ENCODE measurements at places on chromosomes 16 and 17.

DNA sequence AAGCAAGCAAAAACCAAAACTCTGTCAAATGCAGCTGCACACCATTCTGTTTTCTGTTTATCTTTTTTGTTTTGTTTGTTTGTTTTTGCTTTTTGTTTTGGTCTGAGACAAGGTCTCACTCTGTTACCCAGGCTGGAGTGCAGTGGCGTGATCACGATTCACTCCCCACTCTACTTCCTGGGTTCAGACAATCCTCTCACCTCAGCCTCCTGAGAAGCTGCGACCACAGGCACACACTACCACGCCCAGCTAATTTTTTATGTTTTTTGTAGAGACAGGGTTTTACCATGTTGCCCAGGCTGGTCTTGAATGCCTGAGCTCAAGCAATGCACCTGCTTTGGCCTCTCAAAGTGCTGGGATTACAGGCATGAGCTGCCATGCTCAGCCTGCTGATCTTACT lies 19.3 kb upstream of the SLFN13 start:
- no peak for DNase-seq

- DNase-seq, result no peak
These were observed 27.1 kb upstream of the PITPNM3 start for GRCh38 chr17:6583411-6583810.

- no peak for DNase-seq
These were observed 127.3 kb downstream of the KATNIP start for GRCh38 chr16:27677263-27677662.

DNA sequence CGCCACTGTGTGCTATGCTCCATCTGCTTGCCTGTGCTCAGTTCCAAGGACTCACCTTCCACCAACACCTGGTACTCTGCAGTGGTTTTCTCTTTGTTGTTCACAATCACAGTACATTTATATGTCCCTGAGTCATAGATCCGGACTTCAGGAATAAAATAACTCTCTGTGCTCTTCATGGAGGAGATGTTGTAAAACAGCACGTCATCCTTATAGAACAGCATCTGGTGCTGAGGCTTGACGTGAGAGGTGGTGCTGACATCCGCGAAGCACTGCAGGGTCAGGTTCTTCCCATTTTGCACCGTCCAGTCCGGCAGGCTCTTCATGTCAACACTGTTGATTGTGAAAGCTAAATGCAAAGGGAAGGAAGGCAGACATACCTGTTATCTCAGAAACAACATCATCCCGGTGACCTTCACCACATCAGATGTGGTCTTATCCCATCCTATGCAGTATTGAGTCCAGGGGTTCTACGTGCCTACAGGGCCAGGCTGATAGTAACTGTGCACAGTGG lies 12.8 kb downstream of the PECAM1 start:
- DNase-seq, result no peak

GRCh38 chr17:58020401-58020800 lies 13.4 kb upstream of the SRSF1 start:
- DNase-seq, result no peak

DNA sequence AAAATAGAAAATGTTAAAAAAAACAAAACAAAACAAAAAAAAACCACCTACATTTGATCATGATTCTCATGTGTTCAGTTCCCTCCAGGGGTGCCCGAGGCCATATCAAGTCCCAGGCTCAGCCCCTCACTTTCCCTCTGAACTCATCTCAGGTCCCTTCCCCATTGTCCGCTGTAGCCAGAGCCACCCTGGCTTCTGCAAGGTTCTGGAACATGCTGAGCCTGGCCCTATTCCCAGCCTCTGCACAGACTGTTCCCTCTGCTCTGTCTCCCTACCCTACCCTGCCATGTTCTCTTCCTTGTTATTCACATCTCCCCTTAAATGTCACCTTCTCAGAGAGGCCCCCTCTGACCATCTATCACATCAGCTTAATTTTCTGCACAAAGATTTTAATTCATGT lies 46.9 kb downstream of the TK2 start:
- no peak for DNase-seq

GRCh38 chr17:48047113-48047740 lies 932 bp upstream of the NFE2L1 start:
- DNase-seq, result no peak

DNA sequence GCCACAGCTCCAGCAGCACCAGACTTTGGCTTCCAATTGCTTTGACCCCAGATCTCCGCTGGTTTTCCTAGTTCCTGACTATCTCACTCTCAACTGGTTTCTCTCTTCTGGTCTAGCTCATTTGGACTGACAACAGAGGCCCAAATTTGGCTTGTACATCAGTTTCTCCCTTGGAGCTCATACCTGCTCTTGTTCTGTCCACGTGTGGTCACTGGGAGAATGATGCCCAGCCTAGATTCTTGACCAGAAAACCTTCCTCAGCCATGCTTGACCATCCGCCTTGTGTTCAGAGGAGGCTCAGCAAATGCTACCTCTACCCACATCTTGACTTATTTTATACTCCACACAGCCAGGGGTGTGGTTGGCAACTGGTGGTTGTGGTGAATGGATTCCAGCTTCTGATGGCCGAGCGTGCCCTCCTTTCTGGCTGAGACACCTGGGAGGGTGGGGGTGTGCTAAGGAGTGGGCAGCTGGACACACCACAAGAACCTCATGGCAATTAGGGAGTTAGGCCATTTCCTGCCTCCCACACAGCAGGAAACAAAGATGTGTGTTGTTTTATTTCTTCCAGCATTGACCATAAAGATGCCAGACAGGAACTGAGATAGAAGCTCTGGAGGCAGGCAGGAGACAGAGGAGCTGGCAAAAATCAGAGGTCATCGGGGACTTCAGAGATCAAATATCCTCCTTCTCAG lies 93.8 kb upstream of the FAM20A start:
- no peak for DNase-seq

DNA sequence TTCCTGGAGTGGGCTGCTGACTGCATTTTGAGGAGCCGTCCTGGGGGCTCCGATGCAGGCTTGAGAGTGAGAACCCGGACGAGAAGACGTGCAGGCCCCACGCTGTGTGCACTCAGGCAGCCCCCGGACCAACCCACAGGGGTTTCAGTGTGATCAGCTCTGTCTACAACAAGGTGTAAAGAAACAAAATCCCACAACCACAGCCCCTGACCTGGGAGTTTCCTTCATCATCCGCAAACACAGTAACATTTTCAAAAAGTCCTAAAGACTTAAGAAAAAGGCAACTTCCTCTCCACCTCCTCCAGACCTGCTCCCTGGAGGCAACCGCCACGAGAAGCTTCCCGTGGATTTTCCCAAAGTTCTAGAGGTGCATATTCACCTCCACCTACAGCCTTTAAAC lies 15.4 kb upstream of the MEAK7 start:
- no peak for DNase-seq

GRCh38 chr16:55500530-55501011 lies 8.3 kb upstream of the LPCAT2 start:
- no peak for DNase-seq

DNA sequence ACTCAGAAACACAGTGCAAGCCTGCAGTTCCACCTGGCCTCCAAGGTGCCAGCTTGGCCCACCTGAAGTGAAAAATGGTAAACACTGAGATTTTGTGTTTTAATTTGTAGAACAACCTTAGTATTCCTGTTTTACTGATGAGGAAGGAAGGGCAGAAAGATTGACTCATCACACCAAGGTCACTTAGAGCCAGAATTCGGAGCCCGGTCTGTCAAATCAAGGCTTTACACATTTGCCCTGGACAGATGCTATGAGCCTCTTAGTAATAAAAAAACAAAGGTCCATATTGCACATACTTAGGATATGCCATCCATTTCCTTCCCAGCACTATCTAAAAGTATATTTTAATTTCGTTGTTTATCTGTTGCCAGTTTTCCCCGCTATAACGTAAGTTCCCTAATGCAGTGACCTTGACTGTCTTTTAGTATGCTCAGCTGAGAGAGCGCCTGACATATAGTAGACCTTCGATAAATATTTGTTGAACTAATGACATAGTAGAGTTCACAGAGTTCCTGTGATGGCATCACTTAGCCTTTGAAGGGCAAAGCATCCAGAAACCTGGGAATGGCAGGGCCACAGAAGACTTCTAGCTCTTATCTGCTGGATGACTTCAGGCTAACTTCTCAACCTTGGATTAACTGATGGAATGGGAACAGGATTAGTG lies 7.2 kb upstream of the TBKBP1 start:
- DNase-seq, result no peak

GRCh38 chr17:55931446-55931845 lies 180.6 kb downstream of the PCTP start:
- DNase-seq, result no peak

GRCh38 chr16:88701581-88702370 lies 4.4 kb downstream of the RNF166 start:
- no peak for DNase-seq

- DNase-seq, result no peak
These were observed 9.7 kb downstream of the CSF3 start for GRCh38 chr17:40024901-40025300.

DNA sequence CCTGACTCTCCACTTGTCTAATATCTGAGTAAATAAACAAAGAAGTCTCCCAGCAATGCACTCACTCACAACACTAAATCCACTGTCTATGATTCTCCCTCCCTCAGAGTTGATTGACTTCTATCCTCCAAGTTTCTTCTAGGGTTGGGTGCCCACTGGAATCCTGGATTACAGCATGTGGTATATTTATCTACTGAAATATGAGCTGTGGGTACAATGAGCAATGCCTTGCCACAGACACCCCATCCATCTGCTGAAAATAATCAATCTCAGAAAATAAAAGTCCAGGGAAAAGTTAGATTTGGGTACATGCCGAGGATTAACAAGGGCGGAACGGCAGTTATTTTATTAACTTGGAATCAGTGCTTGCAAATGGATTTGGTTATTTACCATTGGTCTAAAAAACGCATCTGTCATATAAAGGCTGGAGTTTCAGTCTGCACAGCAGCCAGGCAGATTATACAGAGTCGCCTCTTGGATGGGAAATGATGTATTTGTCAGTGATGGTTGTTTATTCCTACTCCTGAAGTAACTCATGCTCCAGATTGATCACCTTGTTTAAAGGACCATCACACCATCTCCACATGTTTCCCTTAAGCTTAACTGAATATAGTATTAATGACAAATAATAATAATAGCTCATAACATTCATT lies 193.9 kb upstream of the SOX9 start:
- no peak for DNase-seq

- DNase-seq, result no peak
These were observed 193.7 kb downstream of the SHCBP1 start for GRCh38 chr16:46427340-46428107.

DNA sequence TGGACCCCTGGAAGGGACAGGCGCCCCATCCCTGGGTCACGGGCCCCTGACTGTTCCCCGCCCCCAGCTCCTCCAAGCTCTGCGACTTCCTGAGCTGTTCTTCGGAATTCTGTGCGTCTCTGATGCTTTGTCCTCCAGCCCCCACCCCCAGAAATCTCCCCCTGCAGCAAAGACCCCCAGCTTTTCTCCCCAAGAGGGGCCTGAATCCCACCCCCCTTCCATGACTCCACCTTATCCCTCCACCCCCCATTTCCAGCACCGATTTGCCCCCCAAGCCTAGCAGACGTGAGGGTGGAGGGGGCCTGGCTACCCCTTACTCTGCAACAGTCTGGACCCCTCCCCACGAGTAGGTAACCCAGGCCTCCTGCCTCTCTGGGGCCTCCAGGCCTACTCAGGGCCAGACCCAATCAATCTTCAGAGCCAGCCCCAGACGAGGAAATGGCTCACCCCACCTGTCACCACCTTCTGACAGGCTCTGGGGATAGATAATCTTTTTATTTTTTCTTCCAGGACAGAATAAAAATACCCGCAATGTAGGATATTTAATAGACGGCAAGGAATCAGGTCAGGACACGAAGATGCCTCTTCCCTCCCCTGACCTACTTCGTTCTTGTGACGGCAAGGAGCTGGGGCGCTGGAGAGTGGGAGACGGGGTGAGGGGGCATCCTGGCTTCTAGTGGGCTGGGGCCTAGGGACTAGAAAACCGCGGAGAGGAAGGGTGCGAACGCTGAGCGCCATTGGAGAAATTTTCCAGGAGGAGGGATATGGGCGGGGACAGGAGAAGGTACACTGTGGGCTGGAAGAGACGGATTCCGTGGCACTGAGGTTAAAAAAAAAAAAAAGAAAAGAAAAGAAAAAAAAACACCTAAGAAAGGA lies 744 bp upstream of the PLXDC1 start:
- DNase-seq, result no peak

DNA sequence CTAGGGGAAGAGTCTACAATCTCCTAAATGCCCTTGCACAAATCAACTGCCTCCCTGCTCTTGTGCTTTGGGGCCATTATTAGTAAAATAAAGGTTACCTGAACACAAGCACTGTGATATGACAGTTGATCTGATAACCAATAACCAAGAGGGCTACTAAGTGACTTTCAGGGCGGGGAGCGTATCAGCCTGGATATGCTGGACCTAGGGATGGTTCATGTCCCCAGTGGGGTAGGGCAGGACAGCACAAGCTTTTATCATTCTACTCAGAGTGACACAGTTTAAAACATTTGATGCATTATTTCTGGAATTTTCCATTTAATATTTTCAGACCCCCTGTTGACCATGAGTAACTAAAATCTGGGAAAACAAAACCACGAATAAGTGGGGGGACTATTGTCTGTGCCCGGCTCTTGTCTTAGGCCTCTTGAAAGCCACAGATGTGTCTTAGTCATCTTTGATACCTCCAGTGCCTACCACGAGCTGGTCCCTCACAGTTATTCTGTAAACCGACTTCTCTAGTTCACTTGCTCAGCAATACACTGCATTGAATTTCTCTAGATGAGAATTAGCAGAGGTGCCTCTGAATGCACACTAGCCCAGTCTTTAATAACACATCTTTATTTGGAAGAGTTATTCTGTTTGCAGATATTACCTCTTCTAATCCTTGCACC lies 94.6 kb upstream of the DHX40 start:
- no peak for DNase-seq

GRCh38 chr17:62807812-62808575 lies at the start of gene MARCHF10:
Gene MARCHF10 (minus strand): TSS chr17:62808314. CDS start chr17:62801735, 6,579 bp downstream.
- no peak for DNase-seq

GRCh38 chr16:89335803-89336485 lies 118.4 kb downstream of the ZNF778 start:
- no peak for DNase-seq

- DNase-seq, result no peak
These were observed 56.3 kb downstream of the SOX9 start for GRCh38 chr17:72176951-72177660.

GRCh38 chr16:9279291-9280068 lies 188.0 kb downstream of the HAPSTR1 start:
- DNase-seq, result no peak

All from amniotic stem cell (primary cell).